ENCODE measurements at places on chromosomes 5 and 9. TPM values are rescaled to one million over a fixed set of nuclear protein-coding genes. Genes with fewer than 3 reads are reported as not detected.
A peak's percentile ranks its signal among the peaks of the same experiment; 100 is the strongest.

- no peak for DNase-seq
Measured at GRCh38 chr5:8019719-8020218, 150.8 kb downstream of the MTRR start.

DNA sequence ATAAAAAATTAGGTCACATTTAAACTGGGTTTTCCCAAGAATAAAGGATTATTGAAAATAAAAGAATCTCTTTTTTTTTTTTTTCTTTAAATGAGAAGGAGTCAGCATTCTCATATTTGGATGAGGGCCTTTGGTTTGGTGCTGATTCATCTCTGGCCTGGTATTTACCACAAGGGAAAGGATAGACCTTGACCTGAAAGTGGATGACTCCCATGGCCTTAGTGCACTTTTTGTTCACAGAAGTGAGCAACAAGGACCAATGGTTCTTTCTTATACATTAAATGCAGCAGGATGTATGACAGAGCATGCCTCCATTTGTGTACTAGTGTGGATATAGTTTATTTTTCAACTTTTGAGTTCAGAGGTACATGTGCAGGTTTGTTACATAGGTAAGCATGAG is 6.9 kb downstream of the YTHDC2 start:
- no peak for DNase-seq

Gene CCDC192
- 0.50 TPM for polyA plus RNA-seq

DNA sequence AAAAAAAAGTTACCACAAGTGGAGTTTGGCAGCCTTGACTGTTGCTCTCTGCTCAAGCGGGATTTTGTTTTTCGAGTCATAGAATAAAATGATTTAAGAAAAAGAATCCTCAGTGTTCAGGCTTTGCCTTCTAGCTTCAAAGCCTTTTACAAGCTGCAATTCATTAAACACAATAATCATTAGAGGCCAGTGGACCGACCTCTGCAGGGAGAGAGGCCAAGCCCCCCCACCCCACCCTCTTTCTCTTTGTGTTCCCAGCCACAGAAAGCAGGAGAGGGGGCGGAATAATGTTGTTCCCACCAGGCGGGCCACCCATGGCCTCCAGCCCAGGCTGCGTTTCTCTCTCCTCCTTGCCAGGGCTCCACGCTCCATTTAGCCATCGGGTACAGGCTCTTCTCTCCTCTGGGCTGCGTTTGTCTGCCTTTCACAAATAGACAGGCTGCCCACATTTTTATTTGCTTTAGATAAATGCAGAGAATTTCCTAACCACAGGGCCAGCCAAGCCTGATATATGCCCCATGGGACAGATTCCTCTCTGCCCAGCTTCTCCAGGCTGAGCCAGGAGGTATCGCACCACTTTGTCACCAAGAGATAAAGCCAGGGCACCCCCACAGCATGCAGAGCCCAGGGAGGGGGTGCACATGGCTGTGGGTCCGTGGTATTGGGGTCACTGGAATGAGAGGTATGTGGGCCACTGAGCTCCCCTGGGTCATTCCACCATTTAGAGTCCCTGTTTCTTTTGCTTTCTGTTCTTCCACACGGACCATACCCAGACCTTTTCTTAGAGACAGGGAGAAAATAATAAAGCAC is 318.8 kb downstream of the PIK3R1 start:
- peak; percentile 68 for DNase-seq

Gene FABP6
- polyA plus RNA-seq = 0.23 TPM

- DNase-seq = no peak
Measured at GRCh38 chr5:180820788-180821321, 18.2 kb upstream of the MGAT1 start.

- no peak for DNase-seq
Measured at GRCh38 chr5:96048763-96049162, 87.1 kb upstream of the ELL2 start.

- no peak for DNase-seq
Measured at GRCh38 chr9:83744206-83744605, 36.4 kb upstream of the UBQLN1 start.

DNA sequence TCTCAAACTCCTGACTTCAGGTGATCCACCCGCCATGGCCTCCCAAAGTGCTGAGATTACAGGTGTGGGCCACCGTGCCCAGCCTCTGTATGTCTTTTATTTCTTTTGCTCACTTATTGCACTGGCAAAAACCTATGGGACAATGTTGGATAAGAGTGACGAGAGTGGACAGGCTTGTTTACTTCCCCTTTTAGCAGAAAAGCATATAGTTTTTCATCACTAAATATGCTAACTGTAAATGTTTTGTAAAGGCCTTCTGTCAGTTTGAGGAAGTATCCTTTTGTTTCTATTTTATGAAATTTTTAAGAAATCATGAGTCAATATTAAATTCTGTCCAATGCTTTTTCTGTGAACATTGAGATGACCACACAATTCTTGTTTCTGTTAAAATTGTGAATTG is 103.3 kb downstream of the AUH start:
- DNase-seq = no peak

Gene C9orf43
- 0.25 TPM for polyA plus RNA-seq
